NCI-H1417 treated with DMSO at 0.1 percent for 48 hours (cell line): ENCODE measurements at places on chromosomes 13 and 19.

GRCh38 chr19:4454747-4455718 is 2.6 kb downstream of the UBXN6 start:
- no peak for DNase-seq

GRCh38 chr13:113533161-113533840 is 42.8 kb upstream of the DCUN1D2 start:
- DNase-seq: no peak

DNA sequence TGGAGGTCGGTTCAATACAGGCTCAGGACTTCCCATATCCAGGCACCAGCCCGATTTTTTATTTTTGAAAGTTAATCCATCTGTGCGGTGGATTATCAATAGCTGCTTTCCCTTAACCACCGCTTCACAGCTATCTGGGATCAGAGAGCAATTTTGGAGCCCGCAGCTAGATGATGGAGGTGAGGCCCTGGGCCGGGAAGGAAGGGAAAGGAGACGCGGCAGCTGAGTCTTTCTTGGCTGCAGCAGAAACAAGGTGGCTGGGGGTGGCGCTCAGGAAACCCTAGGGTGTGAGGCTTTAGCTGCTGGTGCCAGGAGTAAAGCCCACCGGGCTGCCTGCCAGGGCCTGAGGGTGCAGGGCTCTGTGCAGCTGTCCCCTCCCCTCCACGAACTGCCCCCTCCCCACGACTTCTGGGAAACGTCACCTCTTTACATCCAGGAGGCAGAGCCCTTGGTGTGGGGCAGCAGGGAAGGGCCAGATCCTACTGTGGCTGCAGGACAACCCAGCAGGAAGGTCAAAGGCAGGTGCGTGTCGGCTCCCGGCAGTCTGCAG is 307.0 kb downstream of the ZNF536 start:
- DNase-seq: no peak

DNA sequence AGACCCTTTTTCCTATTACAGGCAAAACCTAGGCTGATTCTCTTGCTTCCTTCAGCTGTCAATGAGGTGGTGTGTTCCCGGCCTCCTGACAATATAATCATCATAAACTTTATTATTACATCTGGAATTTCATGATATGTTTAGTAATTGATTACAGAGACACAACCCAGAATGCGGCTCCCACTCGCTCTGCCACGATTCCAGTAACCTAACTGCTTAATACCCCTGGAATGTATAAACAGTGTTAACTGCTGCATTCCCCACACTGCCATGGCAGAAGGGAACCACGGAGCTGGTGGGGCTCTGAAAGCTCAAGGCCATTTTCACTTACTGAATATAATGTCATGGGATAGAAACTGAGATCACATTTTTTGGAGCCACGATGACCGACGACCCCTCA is 17.1 kb downstream of the TSHZ3 start:
- DNase-seq: no peak

DNA sequence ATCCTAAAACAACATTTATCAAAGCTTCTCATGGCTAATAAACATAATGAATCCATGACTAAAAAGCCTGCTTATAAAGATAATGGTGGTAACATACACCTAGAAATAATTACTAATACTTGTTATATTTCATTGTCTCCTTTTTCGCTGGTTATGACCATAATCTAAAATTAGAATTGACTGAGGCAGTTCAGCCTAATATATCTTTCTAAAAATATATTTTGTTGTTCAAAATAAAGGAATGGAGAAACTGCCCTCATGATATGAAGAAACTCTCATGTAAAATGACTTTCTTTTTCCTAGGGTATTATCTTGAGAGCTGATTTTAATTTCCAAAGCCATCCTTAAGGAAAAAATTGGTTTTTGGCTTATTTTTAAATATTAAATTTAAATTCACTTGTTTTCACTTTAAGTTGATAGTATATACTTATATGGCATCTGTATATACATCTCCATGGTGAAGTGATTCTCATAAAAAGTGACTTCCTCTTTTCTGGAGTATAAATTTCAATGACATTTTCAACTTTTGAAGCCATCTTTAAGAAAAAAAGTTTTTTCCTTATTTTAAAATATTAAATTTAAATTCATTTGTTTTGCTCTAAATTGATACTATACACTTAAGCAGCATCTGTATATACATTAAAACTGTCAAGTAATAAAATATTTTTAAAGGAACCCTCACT is 204.6 kb downstream of the VWA8 start:
- no peak for DNase-seq

DNA sequence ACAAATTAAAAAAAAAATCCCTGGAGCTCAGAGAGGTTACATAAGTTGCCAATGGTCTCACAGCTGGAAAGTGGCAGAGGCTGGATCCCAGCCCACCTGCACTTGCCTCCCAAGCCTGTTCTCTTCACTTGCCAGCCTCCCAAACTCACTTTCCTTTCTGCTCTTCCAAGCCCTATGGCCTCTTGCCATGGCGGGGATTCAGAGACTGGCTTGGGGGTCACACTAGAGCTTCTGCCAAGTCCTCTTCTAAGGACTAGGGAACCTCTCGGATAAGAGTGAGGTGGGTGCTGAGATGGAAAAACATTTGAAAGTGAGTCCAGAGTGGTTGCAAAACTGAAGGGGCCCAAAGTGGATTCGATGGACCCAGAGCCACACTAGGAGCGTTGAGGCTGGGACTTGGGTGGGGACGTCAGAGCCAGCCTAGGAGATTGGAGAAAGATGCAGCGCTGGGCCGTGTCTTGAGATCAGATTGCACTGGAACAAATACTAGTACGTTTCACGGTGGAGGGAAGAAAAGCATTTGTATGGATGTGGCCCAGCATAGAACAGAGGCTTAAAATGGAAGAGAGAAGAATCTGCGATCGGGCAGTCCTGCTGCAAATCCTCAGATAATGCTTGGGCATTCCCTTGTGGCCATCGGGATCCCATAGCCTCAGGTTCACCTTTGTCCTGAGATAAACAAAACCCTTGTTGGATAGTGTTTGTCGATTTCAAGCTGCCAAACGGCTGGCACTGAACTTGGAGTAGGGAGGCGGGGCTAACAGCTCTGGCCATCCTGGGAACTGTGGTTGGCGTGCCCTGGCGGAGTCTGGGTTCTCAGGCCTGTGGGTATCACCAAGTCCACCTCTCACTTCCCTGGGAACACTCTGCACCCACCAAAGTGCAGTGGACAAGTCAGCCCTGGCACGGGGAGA is 84.8 kb downstream of the ING1 start:
- no peak for DNase-seq

GRCh38 chr13:110062077-110062776 is 244.7 kb downstream of the COL4A1 start:
- DNase-seq: no peak

DNA sequence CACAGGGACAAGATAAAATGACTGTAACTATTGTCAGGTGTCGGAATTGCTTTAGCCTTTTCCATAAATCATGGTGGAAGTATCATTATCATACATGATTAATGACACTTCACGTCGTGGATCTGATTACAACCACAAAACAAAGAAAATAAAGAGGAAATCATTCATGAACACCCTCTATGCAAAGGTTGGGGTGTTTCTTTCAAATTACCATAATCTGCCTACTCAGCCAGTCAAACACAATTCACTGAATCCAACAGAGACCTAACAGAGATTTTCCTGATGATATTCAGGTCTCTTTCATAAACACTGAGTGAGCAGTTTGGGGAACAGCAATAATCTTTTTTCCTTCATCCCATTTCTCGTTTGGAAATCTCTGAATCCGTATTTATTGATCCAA is 625.6 kb downstream of the DCT start:
- DNase-seq: peak; percentile 24

DNA sequence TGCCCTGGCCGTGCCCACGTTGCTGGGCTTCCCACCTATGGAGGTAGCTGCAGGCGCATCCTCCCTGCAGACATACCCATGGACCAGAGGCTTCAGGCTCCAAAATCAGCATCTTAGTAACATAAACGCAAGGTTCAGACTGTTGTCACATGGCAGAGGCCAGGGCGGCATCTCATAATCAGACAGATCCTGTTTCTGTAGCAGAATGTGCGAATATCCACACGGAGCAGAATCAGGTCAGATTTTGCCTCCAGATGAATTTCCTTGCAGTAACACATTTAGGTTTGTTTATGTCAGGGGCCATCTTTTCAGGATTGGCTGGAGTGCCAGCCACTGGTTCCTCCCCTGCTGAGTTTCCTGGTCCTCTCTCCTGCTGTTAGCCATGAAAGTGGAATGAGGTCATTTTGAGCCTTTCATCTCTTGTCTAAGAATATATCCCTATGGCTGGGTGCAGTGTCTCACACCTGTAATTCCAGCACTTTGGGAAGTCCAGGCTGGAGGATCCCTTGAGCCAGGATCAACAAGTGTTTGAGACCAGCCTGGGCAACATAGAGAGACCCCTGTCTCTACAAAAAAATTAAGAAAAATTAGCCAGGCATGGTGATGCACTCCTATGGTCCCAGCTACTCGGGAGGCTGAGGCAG is 20.5 kb downstream of the SMARCA4 start:
- no peak for DNase-seq

GRCh38 chr13:109687559-109688448 is 98.6 kb downstream of the IRS2 start:
- DNase-seq: peak; percentile 25

GRCh38 chr13:28415994-28416421 is 78.9 kb downstream of the FLT1 start:
- DNase-seq: no peak

GRCh38 chr13:114140131-114140905 is 7.9 kb upstream of the RASA3 start:
- no peak for DNase-seq
